ENCODE measurements at places on chromosomes 11 and 22.

DNA sequence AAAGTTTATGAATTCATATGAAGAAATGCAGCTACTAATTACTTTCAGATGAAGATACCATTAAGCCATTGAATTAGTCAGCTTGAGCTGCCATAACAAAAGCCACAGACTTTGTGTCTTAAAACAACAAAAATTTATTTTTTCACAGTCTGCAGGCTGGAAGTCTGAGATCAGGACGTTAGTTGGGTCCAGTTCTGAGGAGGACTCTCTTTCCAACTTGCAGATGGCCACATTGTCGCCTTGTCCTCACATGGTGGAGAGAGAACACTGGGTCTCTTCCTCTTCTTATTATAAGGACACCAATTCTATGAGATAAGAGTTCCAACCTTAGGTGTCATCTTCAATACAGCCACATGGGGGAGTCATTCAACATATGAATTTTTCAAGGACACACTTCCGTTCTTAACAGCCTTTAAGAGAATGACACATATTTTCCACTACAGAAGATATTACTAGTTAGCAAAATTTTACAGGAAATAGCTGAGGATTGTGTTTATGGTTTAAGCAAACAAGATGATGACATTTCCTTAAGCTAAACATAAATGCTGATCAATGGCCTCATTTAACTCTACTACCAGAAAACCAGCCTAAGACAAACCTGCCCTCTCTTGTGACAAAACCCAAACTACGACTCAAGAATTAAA, 56.0 kb downstream of the DCUN1D5 start:
- DNase-seq = no peak

- no peak for DNase-seq
Observed at GRCh38 chr11:102429691-102430090, 22.9 kb downstream of the TMEM123 start.

GRCh38 chr11:130190371-130190881, 30.8 kb downstream of the ST14 start:
- DNase-seq = no peak

- no peak for DNase-seq
Observed at GRCh38 chr22:20671409-20672081, 102.4 kb upstream of the SERPIND1 start.

All from ascending aorta (tissue), 2 donors.